Muscle of arm (tissue), 14 donors: ENCODE measurements at places on chromosomes 6 and 20. TPM values are rescaled to one million over a fixed set of nuclear protein-coding genes. Genes with fewer than 3 reads are reported as not detected.

Gene AIG1
- polyA plus RNA-seq = 39.8 TPM

Gene OOEP
- polyA plus RNA-seq = not detected

Gene ZSCAN31
- 8.5 TPM for polyA plus RNA-seq

Gene CAGE1
- not detected for polyA plus RNA-seq

DNA sequence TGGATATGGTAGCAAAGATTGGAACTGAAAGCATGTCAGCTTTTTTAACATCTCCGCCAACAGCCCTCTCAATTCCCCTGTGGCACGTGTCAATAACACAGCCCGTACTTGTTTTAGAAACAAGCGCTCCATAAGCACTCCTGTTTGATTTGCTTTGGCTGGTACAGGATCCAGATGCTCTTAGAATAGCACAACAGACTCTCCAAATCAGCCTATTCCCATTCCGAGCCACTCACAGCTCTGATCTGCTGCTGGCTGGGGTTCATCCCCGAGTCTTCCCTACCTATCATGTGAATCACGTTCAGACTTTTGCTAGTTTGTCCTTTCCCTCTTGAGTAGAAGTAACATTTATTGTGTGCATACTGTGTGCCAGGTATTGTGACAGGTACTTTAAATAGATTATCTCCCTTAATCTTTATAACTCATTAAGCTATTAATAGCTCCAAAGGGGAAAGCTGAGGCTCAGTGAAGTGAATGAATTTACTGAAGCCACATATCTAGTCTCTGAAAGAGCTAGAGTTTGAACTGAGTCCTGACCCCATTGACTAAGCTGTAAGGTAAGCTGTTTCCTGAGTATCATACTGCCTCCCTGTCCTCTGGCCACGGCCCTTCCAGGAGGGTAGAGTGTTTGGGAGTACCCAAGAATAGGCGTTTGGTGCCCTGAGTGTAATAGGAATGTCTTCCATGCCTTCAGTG, 46.7 kb downstream of the RALY start:
- DNase-seq = no peak

Gene LST1
- polyA plus RNA-seq = not detected
